GM13977 (cell line): ENCODE measurements at places on chromosomes 3 and 15.

DNA sequence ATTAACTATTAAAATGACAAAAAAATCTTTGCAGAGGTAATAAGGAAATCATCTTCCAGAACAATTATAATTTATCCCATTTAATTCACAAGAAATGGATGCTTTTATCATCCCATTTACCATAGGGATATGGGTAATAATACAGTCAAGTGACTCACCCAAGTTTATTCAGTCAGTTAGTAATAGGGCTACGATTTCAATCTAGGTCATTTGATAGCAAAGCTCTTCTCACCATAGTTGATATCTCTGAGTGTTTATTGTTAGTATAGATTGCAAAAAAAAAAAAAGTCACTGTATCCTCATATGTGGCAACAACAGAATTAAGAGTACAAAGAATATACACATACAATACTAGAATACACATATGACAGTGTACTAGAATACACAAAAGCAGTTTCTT lies 797.1 kb downstream of the ROBO1 start:
- DNase-seq: no peak

DNA sequence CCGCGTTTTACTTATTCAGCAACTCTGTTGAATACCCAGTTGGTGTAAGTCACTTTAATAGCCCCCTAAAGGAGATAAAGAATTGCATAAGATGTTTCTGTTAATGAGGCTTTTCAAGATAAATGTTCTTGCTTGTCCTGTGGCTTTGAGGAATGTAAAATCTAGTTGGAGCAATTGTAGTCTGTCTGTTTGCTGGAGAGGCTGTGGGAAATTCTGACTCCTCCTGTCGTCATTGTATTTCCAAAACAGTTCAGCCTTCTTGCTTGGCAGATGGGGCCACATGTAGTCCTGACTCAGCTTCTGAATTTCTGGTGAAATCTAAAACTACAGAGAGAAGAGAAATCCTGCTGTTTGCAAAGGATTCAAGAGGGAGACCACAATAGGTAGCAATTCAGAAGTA lies 114.4 kb downstream of the RYR3 start:
- no peak for DNase-seq

- DNase-seq: no peak
Observed at GRCh38 chr3:122923611-122924010, 104.0 kb downstream of the SEMA5B start.

DNA sequence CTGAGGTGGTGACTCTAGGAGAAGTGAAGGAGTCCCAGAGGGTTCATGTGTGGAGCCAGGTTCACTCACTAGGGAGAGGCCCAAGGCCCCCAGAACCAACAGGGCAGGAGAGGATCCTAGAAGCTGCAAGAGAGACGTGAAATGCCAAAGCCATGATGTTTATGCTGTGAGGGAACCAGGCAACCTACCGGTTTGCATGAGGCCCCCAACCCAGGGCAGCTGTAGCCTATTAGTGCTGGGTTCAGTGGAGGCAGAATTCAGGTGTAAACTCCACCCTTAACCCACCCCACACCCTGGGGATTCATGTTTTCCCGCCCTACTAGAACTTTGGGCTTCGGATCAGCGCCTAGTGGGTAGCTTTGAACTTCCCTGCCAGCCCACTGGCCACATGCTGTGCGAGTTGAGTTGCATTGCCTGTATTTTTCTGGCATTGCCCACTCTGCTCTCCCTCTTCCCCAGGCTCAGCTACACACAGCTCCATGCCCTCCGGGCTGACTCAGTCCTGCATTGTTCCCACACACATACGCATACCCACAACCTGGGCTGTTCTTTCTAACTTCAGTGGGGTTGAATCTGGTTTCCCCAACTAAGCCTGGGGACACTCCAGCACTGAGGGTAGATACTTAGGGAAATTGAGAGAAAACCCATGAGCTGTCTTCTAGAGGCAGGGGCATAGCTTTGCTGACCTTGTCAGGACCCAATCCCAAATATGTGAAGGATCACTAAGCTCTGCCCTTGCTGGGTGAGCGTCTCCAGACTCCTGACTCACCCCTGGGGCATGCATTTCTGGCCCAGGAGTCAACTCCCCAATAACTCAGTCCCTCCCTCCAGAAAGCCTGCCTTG lies 2.0 kb upstream of the ZBTB47 start:
- no peak for DNase-seq

DNA sequence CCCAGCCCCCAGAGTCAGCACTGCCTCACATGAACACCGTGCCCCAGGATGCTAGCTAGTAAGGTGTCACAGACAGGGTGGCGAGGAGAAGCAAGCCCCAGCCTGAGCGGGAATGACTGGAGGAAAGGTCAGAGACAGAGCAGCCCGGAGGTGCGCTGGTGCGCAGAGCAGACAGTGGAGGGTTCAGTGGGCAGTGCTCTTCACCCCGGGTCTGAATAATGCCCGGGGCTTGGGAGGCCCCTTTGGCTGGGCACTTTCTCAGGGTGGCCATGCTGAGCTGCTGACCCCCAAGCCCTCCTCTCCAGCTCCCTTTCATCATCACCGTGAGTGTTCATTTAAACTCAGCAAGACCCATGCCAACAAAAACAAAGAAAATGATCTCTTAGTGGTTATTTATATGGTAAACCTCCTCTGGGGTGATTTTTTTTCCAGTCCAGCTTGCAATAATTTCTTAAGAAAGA lies 110.8 kb downstream of the VGLL4 start:
- DNase-seq: no peak

- DNase-seq: peak; percentile 51
Observed at GRCh38 chr15:51499379-51499976, 123.1 kb downstream of the DMXL2 start.

- no peak for DNase-seq
Observed at GRCh38 chr3:119550192-119550910, 9.1 kb downstream of the CD80 start.

- DNase-seq: no peak
Observed at GRCh38 chr3:197363553-197364409, 65.4 kb upstream of the DLG1 start.
